ENCODE measurements at places on chromosomes 12 and 14.
A peak's percentile ranks its signal among the peaks of the same experiment; 100 is the strongest.

GRCh38 chr14:104076743-104077142 is 8.8 kb upstream of the ASPG start:
- DNase-seq = no peak

- DNase-seq = no peak
These were observed 19.4 kb downstream of the PPP2R5C start for GRCh38 chr14:101780887-101781239.

GRCh38 chr12:46268583-46269428 is at the start of gene SLC38A1:
TSS of gene SLC38A1 (minus strand) at chr12:46269043. CDS start at chr12:46239800, 29,243 bp downstream.
- DNase-seq = peak; percentile 75

- no peak for DNase-seq
These were observed 39.1 kb downstream of the SPPL3 start for GRCh38 chr12:120865098-120865497.

DNA sequence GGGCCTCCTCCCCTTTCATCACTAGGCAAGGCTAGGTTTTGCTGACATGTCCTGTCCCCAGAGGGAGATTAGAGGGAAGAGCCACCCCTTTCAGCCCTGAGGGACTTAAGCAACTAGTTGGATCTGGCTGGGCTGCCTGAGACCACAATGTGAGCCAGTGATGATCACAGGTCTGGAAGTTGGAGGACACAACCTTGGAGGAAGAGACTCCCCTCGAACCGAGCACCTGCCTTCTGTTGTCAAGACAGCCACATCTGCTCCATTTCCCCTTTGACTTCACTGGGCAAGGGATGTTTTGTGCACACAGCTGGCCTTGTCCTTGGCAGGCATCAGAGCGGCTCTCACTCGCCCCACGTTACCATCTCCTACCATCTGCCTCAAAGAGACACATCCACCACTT is 31.4 kb downstream of the MVK start:
- no peak for DNase-seq

GRCh38 chr12:65294641-65295262 is 16.3 kb downstream of the MSRB3 start:
- no peak for DNase-seq

- no peak for DNase-seq
These were observed 19.3 kb downstream of the CKB start for GRCh38 chr14:103503296-103503695.

- no peak for DNase-seq
These were observed 55.4 kb downstream of the TEAD4 start for GRCh38 chr12:3014641-3015040.

- no peak for DNase-seq
These were observed 50.0 kb downstream of the FLRT2 start for GRCh38 chr14:85579942-85580341.

DNA sequence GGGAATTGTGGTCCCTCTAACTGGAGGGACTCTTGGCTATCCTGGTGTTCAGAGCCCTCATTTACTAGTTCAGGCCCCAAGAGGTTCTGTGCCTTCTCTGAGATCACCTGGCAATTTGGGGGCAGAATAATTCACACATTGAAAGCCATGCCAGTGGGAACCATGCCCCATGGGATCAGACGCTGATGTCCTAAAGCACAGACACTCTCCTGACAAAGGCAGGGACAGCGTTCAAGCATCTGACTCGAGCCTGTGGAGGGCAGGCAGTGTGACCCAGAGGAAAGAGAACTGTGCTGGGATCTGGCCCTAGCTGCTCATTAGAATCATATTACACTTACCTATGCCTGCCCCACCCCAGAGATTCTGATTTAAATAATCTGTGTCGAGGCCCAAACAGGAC is 2.4 kb upstream of the ASB2 start:
- no peak for DNase-seq

GRCh38 chr12:42129595-42130204 is 15.0 kb downstream of the GXYLT1 start:
- no peak for DNase-seq

DNA sequence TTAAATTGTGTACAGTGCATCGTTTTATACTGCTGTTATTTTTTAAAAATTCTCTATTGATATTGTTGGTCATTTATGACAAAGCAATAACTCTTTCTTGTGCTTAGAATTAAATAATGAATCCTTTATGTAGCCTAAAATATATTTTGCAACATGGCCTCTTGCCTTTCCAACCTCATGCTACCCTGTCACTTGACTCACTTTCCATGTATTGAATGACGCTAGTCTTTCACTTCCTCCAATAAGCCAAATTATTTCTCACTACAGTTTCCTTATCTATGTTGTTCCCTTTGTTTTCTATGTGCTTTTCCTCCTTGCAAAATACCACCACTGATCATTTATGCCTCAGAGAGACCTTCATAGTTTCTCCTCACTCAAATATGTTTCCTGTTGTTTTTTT is 16.3 kb upstream of the EPYC start:
- DNase-seq = no peak

DNA sequence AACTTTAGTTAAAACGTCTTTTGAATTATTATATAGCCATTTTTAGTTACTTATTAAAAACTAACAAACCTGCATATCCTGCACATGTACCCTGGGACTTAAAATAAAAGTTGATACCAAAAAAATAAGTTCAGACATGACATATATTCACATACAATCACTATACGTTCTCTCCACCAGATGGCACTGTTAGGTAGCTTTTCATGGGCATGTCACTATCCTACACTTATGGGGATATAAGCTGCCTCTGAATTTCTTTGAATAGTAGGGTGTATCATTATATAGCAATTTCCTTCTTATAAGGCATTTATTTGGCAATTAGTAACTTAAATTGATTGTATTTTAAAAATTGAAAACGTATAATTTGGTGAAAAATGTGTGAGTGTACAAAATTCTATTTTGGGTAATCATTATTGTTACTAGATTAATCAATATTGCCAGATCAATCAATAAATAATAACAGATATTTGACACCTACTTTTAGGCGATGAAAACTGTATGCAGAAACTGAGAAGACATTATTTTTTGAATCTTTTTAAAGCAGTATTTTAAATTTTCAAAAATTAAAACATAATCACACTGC is 31.8 kb upstream of the OR10A7 start:
- DNase-seq = no peak

DNA sequence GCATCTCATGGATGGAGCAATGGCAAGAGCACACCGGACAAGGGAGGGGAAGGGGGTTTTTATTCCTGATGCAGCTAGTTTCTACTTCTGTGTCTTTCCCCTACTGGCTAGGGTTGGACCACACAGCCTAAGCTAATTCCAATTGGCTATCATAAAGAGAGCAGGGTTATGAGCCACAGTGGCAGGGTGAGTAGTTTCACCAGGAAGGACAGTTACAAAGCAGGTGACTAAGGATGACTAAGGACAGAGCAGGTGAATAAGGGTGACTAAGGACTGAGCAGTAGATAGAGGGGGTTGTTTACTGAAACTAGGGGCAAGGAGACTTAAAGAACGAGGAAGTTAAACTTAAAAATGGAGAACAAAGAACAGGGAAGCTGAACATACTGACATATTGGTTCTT is 321.4 kb upstream of the SEL1L start:
- DNase-seq = no peak

DNA sequence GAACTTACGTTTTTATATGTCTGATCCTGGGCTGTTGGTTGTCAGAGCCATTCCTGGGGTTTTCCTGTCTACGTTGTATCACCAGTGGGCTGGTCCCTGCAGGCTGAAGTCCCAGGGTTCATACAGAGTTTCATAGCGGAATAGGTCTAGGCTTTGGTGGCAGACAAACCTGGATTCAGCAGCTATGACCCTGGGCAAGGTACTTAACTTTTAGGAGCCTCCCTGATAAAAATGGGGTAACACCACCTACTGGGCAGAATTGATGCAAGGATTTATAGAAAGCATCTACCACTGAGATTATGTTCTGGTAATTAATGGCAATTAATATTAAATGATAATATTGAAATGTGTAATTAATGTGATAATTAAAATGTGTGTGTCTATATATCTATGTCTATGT is 141.2 kb downstream of the SYNE2 start:
- DNase-seq = no peak

GRCh38 chr14:95222151-95222631 is 64.9 kb upstream of the DICER1 start:
- no peak for DNase-seq

DNA sequence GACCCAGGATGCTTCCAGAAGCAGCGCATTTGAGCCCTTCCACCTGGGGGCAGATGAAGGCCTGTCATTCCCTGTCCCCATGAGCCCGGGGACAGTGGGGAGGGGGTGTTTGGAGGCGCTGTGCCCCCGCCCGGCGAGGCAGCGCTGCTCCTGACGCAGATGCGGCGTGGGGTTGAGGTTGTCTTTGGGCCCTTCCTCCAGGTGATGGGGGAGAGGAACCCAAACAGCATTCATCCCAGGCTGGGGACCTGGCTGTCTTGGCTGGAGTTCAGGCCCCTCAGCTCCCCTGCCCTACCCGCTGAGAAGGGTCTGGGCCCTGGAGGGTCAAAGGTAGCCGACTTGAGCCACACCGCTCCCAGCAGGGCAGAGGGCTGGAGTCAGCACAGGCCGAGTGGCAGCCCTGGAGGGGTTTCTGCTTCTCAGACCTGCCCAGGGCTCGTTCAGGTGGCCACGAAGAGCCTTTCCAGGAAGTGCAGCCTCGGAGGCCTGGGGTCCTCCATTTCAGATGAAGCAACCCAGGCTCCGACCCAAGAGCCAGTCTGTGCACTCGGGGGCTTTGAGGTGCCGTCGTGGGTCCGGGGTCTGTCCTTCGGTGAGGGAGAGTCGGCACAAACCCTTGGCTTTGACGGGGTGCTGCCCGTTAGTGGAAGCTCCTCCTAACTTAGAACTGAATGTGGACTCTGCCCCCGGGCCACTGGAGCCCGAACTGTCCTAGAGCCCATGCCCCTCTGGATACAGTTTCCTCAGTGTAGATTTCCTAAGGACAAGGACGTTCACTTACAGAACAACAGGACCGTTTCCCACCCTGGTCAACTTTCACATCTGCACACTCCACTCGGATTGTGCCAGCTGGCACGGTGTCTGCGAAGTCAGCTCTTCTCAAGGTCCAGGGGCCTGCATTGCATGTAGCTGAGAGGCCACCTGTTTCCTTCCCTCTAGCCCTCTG is 16.1 kb downstream of the ACADS start:
- no peak for DNase-seq

DNA sequence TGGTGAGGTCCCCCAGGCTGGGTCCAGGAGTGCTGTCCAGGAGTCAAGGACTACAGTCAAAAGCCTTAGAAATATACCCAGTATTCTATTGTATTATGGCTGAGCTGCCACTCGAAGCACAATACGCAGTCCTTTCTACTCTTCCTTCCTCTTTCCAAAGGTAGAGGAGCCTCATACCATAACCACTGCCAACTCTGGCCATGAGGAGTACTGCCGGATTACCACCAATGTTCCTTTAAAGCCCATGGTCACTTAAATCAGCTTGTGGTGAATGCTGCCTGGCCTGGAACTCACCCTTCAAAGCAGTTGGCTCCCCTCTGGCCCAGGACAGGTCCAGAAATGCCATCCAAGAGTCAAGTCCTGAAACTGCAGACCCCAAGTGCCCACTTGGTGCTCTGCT is 425.4 kb downstream of the SLC16A7 start:
- no peak for DNase-seq

DNA sequence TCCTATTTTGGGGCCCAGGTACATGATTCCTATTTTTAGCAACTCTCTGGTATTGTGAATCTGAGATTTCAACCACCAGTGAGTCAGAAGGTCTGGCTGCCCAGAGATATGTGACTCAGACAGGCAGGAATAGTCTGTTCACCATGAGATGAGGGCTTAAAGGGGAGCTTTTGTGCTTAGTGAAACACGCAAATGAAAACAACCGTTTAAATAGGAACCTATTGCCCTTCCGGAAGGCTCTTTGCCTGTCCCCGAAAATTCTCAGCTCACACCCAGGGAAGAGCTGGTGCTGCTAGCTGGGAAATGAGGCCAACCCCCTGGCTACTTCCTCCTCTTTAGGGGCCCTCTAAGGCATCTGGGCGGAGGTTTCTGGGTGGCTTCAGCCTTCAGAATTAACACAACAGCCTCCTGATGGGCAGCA is 283.6 kb downstream of the CACNA1C start:
- DNase-seq = no peak

GRCh38 chr14:104239861-104240301 is 101.5 kb downstream of the KIF26A start:
- no peak for DNase-seq

GRCh38 chr12:125143491-125143890 is 78.3 kb downstream of the AACS start:
- no peak for DNase-seq

DNA sequence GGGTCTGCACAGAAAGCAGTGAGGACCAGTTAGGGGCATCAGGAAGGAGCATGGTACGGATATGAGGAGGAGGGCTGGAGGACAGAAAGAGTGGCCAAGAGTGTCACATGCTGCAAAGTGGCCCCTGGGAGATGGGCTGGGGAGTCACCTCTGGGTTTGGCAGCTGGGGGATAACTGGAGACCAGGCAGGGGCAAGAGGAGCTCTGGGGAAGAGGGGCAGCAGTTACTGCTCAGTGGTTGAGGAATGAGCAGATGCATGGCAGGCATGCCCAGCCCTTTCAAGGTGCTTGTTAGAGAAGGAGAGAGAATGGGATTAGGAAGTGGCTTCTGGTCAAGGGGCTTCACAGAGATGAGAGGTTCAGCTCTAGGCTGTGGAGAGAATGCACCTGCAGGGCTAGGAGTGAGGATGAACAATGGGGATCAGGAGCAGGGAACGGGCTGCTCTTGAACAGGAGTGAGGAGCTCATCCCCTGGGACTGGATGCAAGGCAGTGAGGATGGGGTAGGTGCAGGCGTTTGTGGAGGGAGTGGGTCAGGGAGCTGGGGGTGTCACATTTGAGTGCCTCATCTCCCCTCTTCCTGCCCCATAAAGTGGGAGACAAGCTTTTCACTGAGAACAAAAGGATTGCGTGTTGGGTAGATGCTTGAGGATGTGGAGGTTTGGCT is 127.5 kb downstream of the PAPOLA start:
- no peak for DNase-seq

DNA sequence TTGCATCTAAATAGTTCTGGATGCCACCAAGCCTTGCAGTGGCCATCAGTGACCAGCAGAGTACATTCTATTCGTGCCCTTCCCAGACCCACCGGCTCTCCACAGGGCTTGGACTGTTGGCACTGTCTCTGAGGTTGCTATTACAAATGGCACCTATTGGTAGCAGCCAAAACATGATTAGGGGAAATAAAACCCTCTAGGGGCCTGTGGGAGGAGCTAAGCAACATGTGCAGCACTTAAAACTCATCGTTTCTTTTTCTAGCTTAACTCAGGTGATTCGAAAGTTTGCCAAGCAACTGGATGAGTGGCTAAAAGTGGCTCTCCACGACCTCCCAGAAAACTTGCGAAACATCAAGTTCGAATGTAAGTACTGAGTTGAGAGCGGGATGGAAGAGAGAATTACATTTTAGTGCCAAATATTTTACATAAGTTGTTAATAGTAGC is 65.4 kb upstream of the RIC8B start:
- DNase-seq = no peak

DNA sequence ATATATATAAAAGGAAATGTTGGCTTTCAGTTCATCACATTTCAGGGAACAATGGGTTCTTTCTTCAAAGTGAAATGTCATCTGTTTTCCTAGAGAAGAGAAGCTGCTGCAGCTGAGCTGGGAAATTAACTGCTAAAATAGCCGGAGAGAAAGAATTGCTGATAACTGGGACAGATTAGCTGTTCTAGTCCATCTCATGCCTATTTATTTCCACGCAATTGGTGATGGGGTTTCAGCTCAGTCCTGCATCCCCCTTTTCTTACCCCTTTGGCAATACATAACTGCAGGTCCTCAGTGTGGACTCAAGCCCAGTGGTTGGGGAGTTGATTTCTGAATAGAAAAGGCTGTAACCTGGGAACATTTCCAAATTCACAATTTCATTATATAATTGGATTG is 436.9 kb upstream of the TMEM132C start:
- no peak for DNase-seq
